ENCODE measurements at places on chromosomes 5 and 9.

- DNase-seq, result peak; percentile 61
Observed at GRCh38 chr9:21031091-21031807, at the start of gene HACD4. TSS of gene HACD4 (minus strand) at chr9:21031640. CDS start at chr9:21031590, 50 bp downstream.

GRCh38 chr9:127519301-127520166, 68.2 kb downstream of the LRSAM1 start:
- no peak for DNase-seq

DNA sequence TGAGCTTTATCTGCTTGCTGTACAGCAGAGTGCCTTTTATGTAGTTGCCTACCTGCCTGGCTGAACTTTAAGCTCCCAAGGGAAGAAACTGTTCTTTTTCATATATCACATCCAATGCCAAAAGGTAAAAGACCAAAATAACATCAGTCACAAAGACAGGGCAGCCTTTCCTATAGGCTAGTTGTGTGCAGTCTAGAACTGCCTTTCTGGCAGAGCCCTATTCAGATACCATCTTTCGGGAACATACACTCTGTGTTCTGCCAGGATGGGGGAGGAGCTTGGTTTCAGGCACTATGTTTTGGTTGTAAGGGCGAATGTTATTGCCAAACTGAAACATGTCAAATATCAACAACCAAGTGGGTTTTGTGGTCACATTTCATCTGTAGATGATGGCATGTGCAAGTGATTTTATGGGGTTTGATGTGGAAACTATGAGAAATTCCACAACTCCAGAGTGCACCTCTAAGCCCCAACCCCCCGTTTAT, 314.5 kb downstream of the ADGRV1 start:
- DNase-seq, result no peak

GRCh38 chr5:11377896-11378295, 526.4 kb downstream of the CTNND2 start:
- no peak for DNase-seq

GRCh38 chr9:128148509-128149000, 698 bp upstream of the LCN2 start:
- no peak for DNase-seq

DNA sequence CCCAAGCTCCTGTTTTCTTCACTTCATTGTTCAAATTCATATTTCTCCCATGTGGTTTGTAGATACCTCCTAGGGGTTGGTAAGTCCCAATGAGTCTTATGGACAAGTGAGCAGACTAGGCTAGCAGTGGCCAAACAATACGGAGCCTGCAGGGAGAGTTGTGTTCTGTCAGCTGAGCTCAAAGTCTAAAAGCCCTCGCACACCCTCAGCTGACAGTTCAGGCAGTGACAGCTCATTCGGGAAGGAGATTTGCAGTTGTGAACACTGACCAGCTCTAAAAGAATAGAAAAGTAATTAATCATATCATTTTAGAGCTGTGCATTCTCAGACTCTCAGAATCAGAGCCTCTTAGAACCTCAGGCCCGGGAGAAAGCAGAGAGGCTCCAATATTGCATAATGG, 95.1 kb downstream of the SH3TC2 start:
- no peak for DNase-seq

GRCh38 chr5:134570886-134571285, 45.4 kb downstream of the JADE2 start:
- no peak for DNase-seq

DNA sequence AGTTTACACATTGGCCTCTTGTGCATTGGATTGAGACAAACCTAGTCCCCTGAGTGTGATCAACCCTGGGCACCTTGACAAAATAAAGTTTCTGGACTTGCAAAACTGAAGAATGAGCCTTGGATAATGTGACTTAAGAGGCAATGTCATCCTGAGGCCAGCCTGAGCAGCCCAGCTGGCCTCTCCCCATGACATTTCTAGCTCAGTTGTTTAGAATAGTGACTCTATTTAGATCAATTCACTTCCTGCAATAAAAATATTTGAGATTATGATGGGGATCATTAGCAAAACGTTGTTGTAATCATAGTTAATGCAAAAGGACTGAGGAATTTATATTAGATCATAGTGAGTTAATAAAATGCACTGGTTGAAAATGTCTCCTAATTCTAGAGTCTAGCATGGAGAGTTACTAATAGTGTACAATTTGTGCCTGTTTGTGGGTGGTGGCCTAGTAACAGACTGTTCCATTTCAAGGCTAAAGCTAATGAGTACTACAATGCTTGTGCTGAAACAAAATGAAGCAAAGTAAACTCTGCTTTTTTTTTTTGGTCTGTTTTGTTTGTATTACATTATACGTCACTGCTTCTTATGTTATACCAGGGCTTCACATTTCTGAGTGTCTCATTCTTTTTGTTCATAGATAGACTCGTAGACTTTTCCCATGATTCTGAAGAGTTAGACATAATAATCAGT, 10.9 kb upstream of the RHOBTB3 start:
- no peak for DNase-seq

DNA sequence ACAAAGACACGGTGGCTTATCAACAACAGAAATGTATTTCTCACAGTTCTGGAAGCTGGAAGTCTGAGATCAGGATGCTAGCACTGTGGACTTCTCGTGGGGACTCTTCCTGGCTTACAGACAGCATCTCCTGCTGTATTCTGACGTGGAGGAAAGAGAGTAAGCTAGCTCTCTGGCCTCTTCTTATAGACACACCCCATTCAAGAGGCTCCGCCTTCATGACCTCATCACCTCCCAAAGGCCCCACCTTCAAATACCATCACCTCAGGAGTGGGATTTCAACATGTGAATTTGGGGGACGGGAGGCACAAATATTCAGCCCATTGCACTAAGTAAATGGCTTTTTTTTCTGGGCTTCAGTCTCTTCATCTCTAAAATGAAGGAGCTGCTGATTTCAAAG, 27.6 kb downstream of the KCNMB1 start:
- no peak for DNase-seq

- DNase-seq, result no peak
Observed at GRCh38 chr5:139472386-139473030, 1.7 kb downstream of the SMIM33 start.

- no peak for DNase-seq
Observed at GRCh38 chr5:156322666-156323065, 4.3 kb upstream of the SGCD start.

DNA sequence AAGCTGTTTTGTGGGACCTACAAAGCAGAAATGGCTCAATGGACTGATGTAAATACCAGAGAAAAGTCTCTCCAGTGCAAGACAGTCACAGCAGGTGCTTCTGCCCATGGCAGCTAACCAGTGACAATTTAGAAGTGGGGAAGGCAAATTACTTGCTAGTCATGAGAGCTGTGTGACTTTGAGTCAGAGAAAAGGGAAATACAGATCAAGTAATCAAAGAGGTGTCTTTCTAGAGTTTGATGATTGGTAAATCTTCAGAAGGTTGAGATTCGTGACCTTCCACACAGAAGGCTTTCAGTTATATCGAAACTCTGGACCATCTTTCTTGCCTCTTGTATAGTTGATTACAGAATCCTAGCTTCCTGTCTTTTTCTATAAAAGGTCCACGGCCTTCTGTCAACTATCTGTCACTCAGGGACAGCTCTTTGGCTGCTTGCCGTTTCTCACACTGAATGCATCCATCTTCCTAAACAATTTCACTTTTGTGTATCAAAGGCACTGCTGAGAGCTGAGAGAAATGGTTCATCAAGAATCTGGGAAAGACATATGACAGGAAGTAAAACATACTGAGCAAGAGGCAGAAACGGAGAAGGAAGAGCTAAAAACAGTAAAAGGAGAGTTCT, 993.9 kb upstream of the ACO1 start:
- DNase-seq, result no peak

DNA sequence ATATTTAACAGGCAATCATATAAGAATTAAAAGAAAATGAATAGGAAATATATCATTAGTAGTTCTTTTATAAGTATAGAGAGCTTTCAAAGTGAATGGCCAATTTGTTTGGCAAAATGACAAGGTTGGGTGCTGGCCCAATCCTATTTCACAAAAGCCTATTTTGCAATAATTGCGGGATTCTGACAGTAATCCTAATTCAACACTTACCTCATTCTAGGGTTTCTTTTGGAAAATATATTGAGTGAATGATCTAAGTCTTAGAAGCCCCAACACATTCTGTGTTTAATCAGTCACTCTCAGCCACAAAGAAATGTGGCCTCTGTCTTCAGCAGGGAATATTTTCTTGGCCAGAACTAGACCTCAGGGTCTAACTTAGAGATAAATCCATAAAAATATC, 835.9 kb upstream of the ZNF608 start:
- DNase-seq, result no peak

GRCh38 chr9:95055851-95056551, 261.5 kb downstream of the FANCC start:
- no peak for DNase-seq

GRCh38 chr9:81529556-81530193, 159.7 kb downstream of the TLE1 start:
- DNase-seq, result no peak

DNA sequence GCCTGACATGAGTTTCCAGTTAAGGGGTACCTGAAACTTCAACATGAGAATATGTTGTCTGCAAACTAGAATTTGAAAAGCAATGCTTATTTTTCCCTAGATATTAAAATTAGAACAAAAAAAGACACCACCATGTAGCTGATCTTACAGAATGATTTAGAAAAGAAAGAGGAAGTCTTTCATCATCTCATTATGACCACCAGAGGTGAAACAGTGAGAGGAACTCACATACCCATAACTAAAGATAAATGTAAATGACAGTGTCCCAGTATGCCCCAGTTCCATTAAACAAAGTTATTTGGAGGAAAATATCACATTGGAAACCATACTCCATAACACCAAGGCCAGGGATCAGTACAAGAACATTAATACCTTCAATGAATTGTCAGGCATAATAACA, 6.9 kb downstream of the TAF7 start:
- DNase-seq, result no peak

DNA sequence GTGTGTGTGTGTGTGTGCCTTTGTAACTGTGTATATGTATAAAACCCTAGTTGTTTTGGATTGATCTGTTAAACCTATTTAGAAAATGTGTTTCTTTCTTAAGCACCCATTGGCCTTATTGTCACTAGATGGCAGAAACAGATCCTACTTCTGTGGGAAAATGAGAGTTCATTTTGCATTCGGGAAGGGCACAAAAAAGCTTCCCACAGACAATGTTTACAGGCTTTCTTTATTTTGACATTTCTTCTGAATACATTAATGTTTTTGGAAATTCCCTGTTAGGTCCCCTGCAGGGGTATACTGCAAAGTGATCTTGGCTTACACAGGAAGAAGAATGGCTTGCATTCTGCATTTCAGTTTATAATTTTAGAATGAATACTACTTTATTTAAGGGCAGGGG, 481.8 kb upstream of the ARRDC3 start:
- DNase-seq, result no peak

GRCh38 chr9:101427358-101427757, 8.2 kb downstream of the ALDOB start:
- no peak for DNase-seq

DNA sequence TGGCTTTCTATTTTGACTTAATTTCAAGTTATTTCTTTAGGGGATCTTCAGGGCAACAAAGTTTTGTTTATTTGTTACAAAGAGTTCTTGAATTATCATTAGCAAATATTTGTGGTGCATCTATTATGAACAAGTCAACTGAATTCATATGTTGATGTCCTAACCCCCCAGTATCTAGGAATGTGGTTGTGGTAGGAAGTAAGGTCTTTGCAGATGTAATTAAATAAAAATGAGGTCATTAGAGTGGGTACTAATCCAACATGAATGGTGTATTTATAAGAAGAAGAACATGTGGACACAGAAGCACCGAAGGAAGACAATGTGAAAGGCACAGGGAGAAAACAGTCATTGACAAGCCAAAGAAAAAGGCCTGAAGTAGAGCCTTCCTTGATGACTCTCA, 474.0 kb upstream of the DAB2 start:
- no peak for DNase-seq

- DNase-seq, result no peak
Observed at GRCh38 chr9:81472701-81473100, 216.6 kb downstream of the TLE1 start.

DNA sequence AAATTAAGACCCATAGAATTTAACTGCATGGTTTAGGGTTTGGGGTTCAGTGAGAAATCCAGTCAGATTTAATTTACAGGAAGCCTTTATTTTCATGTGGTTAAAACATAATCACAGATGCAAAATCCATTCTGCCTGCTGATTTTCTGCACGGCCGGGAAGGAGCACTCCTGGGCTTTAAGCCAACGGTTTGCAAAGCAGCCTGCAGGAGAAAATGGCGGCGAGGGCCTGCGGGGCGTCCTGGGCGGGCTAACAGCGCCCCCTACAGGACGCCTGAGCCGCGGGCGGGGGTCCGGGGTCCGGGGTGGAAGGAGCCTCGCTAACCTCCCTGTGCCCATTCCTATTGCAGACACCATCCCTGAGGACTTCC, 47.6 kb downstream of the THBS4 start:
- DNase-seq, result peak; percentile 22

- no peak for DNase-seq
Observed at GRCh38 chr9:127078336-127078735, 44.1 kb downstream of the ANGPTL2 start.

- no peak for DNase-seq
Observed at GRCh38 chr5:150309886-150310239, 7.2 kb upstream of the ARSI start.

DNA sequence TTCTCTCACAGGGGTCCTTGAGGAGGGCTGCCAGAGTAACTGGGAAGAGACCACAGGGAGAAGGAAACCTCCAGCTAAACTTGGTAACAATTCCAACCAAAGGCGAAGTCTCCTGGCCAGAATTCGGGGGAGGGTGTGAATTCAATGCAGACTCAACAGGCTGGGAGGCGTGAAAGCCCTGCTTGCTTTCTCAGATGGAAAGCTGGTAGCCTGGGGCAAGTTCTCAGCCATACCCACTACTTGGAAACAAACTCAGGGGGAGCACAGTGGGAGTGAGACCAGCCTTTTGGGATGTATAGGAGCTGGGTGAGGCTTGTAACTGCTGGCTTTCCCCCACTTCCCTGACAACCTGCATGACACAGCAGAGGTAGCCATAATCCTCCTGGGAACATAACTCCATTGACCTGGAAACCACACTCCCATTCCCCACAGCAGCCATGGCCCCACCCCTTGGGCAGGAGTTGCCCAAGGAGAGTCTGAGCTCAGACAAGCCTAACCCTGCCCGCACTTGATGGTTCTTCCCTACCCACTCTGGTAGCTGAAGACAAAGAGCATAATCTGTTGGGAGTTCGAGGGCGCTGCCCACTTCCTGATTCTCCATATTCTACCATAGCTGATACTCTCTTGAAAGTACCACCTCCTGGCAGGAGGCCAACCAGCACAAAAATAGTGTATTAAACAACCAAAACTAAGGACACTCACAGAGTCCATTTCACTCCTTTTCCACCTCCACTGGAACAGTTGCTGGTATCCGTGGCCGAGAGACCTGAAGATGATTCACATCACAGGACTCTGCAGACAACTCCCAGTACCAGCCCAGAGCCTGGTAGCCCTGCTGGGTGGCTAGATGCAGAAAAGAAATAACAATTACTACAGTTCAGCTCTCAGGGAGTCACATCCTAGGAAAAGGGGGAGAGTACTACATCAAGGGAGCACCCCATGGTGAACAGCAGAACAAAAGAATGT, 123.8 kb downstream of the FAM170A start:
- DNase-seq, result no peak

GRCh38 chr5:114448481-114448880, 86.6 kb downstream of the KCNN2 start:
- DNase-seq, result no peak

GRCh38 chr5:125199968-125200865, 453.8 kb upstream of the ZNF608 start:
- no peak for DNase-seq

All from T-helper 17 cell (primary cell).